ENCODE measurements at places on chromosomes 3 and 15. TPM values are rescaled to one million over a fixed set of nuclear protein-coding genes. Genes with fewer than 3 reads are reported as not detected.

DNA sequence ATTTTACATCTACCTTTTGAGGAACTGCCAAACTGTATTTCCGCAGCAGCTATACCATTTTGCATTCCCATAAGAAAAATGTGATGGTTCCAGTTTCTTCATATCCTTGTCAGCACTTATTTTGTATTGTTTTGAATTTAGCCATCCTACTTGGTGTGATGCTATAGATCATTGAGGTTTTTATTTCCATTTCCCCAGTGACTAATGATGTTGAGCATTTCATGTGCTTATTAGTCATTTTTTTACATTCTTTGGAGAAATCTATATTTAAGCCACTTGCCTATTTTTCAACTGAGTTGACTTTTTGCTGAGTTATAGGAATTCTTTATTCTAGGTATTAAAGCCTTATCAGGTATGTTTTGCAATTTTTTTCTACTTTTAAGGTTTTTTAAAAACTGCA is 347.6 kb upstream of the RARB start:
- DNase-seq, result no peak

The ITIH1 gene
- total RNA-seq, result not detected

The GOLGA8N gene
- total RNA-seq, result 65.7 TPM

- DNase-seq, result no peak
Observed at GRCh38 chr15:31459400-31459748, 132.7 kb downstream of the KLF13 start.

The RSL24D1 gene
- total RNA-seq, result 76.1 TPM

- DNase-seq, result no peak
Observed at GRCh38 chr3:44529927-44530326, 25.1 kb upstream of the ZKSCAN7 start.

DNA sequence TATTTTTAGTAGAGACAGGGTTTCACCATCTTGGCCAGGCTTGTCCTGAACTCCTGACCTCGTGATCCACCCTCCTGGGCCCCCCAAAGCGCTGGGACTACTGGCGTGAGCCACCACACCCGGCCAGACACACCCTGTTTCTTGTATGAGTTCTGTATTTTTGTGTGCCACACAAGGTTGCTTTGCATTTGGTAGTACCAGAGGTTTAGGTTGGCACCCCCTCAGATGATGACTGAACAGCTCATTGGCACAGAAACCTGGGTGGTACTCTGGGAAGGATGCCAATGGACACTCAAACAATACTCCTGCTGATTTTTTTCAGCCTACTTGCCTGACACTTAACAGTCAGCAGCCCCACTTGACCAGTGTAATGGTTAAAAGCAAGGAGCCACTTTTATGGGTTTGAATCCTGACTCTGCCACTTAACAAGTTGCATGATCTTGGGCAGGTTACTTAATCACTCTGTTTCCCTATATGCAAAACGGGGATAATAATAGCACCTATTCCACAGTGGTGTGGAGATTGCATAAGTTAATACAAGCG is 39.2 kb upstream of the BCL2A1 start:
- no peak for DNase-seq

DNA sequence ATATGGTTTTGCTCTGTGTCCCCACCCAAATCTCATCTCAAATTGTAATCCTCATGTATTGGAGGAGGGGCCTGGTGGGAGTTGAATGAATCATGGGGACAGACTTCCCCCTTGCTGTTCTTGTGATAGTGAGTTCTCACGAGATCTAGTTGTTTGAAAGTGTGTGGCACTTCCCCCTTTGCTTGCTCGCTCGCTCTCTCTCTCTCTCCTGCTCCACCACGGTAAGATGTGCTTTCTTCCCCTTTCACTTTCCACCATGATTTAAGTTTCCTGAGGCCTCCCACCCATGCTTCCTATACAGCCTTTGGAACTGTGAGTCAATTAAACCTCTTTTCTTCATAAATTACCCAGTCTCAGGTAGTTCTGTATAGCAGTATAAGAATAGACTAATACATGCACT is 60.7 kb downstream of the GSK3B start:
- DNase-seq, result no peak

DNA sequence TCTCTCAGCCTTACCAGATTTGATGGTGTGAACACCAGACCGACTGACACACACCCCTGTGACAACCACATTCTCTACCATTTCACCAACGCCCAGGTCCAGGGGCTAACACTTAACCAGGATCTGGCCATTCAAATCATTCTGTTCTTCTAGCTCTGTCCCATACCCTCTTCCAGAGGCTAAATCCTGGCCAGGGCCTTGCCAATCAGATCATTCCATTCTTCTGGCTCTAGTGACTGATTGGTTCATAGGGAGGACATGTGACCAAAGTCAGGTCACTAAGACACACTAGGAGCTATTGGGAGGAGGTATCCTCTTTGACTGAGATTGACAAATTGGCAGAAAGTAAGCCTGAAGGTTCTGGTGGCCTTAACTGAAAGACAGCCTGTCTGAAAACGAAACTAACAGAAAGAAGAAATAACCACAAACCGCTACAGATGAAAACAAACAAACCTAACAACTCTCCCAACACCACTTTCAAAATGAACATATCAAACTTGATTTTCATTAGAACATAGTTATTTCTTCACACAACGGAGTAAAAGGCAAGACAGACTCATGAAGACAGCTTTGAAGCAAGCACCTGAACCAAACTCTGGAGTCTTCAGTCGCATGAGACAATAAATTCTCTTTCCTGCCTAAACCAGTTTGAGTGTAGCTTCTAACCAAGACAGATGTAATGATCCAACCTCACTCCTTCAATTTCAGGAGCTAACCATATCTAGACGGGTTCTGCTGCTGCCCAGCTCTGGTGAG is 68.5 kb downstream of the TRANK1 start:
- DNase-seq, result peak; percentile 67

The EBLN2 gene
- 10.3 TPM for total RNA-seq

The FAM81A gene
- not detected for total RNA-seq

The GOLGA6B gene
- not detected for total RNA-seq

DNA sequence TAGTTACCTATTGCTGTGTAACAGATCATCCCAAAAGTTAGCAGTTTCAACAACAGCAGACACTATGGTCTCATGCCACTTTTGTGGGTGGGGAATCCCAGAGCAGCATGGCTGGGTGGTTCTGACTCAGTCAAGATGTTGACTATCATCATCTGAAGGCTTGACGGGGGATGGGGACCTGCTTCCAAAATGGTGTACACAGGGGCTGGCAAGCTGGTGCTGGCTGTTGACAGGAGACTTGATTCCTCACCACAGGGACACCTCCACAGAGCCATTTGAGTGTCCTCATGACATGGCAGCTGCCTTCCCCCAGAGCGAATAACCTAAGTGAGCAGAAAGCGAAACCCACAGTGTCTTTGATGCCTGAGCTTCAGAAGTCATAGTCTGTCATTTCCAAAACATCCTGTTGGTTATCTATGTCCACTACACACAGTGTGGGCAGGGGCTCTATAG is 19.1 kb downstream of the DNAJB8 start:
- peak; percentile 77 for DNase-seq

- DNase-seq, result no peak
Observed at GRCh38 chr3:87173071-87173470, 54.0 kb upstream of the CHMP2B start.

- DNase-seq, result peak; percentile 66
Observed at GRCh38 chr3:50623840-50624474, 7.0 kb downstream of the MAPKAPK3 start.

GRCh38 chr3:12825156-12825555 is 16.2 kb downstream of the RPL32 start:
- DNase-seq, result no peak

The TOPBP1 gene
- 106 TPM for total RNA-seq

The LRRIQ4 gene
- total RNA-seq, result not detected

GRCh38 chr3:18424213-18424728 is 868 bp downstream of the SATB1 start:
- no peak for DNase-seq

The SPSB4 gene
- not detected for total RNA-seq

The WDR93 gene
- not detected for total RNA-seq

- no peak for DNase-seq
Observed at GRCh38 chr15:31397851-31398661, 71.4 kb downstream of the KLF13 start.

- DNase-seq, result no peak
Observed at GRCh38 chr3:127451321-127451720, 139.2 kb downstream of the TPRA1 start.

- DNase-seq, result no peak
Observed at GRCh38 chr3:150972366-150973071, at the start of gene CLRN1. Gene CLRN1, minus strand, starts transcription at chr3:150972727. Its CDS starts 19 bp downstream, at chr3:150972708.

DNA sequence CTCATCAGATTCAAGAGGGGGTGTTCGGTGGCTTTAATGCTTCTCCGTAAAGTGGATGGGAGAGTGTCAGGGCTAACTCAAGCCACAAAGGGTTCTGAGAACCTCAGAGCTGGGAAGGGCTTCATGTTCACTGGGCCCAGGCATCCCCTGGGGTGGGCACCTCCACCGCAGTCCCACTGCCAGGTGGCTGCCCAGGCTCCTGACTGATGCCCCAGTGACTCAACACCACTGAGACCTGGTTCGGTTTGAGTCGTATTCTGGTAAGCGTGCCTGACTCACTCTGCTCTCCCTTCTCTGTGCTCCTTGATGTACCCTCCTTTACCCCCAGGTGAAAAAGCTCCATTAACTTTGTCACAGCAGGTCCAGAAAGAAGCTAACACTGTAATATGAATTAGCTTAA is 304.6 kb downstream of the RPLP1 start:
- no peak for DNase-seq

GRCh38 chr3:121992601-121993560 is 29.2 kb downstream of the ILDR1 start:
- DNase-seq, result no peak

DNA sequence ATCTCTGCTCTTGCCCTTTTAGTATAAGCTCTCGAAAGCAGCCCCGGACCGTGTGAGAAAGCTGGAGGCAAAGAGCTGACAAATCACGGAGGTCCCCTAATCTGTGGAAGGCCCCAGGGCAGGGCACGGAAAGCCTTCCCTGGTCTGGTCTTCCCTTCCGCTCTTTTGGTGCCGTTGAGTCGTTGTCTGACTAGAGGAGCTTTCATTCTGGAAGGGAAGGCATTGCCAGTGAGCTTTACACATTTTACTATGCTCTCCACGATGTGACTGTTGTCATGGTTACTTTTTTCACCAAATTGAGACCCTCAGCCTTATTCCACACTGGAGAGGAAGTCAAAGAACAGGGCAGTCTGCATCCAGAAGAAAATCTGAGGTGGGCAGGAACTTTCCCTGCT is 71.7 kb downstream of the CYP19A1 start:
- no peak for DNase-seq

The RGMA gene
- not detected for total RNA-seq

- DNase-seq, result peak; percentile 60
Observed at GRCh38 chr3:32780735-32781210, 37.0 kb upstream of the TRIM71 start.

- no peak for DNase-seq
Observed at GRCh38 chr3:76267851-76268380, 482.6 kb upstream of the ZNF717 start.

DNA sequence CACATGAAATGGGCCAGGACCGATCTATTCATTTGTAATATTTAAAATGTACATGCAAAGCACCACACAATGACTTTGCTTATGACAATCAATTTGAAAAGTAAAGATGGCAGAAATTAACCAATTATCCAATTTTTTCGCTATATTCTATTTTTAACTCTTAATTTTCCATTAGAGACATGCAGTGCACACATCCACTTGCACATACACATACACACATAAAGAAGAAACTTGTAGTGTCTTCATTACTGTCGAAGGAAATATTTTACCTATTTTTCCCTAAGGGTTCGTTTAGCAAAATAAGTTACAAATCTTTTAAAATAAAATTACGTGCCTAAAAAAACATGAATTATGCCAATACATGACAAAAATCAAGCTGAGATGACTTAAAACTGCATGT is 194.3 kb upstream of the MDFIC2 start:
- no peak for DNase-seq

The PRR20G gene
- not detected for total RNA-seq

The FEZF2 gene
- not detected for total RNA-seq

DNA sequence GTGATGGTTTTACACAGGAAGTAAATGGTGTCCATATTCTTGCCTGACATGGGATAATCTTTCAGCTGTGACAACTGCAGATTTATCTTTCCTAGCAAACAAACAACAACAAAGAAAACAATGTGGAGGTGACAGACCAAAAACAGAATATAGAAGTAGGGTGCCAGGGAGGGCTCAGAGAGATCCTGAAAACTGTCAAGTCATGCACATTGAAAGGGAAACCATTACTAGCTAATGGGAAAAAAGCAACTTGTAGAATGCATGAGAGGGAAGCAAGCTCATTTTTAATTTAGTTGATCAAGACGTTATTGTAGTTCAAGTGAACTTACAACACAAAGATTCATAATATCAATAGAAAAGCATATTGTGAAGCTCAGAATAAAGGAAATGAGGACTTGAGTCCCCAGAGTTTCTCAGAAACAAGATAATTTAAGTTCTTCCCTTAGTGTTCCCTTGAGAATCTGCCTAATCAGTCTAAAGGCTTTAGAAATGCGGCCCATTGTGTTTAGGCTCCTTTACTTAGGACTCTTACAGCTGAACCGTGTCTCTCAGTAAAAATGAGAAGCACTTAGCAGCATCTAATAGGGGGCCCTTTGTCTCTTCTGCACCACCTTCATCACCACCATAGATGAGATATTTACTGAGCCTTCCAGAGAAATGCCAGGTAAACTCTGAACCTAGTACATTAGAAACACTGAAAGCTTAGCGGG is 115.6 kb upstream of the CADPS start:
- DNase-seq, result no peak

The TIMP4 gene
- not detected for total RNA-seq

DNA sequence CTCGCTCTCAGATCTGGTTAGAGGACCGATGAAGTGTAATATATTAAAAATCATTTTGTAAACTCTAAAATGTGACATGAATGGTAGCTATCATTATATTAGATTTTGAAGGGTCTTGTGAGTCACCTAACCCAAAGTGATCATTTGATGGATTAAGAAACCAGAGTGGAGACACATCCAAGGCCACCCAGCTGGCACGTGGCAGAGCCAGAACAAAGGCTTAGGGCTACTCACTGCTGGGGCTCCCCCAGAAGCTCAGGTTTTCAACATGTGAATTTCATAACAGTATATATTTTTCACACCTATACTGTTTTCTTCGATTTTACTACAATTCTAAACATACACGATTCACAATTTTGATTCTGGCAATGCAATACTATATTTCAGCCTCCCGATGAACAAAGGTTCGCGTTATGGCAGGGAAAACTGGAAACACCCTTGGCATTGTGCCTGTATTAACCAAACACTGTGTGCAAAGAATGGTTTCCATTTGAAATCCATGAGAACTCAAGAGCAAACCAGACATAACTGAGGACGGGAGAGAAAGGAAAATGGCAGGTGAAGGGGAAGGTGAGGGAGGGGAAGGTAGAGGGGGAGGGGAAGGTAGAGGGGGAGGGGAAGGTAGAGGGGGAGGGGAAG is 88.9 kb downstream of the ADAMTS17 start:
- no peak for DNase-seq

All from natural killer cell treated with Interleukin-12 subunit alpha and Interleukin-12 subunit beta and Interleukin-15 and Interleukin-18, amount 100 ng/mL, for 72 hours (primary cell).